Activated naive CD8-positive, alpha-beta T cell treated with anti-CD3 and anti-CD28 coated beads for 36 hours (primary cell): ENCODE measurements at places on chromosomes 11 and 22.

GRCh38 chr11:70112017-70112434, 33.9 kb downstream of the ANO1 start:
- DNase-seq = no peak

- DNase-seq = no peak
Measured at GRCh38 chr11:100639140-100639539, 47.9 kb upstream of the ARHGAP42 start.

- no peak for DNase-seq
Measured at GRCh38 chr11:25925359-25925758, 406.6 kb upstream of the ANO3 start.

- no peak for DNase-seq
Measured at GRCh38 chr11:30258679-30259078, 27.9 kb downstream of the FSHB start.

GRCh38 chr11:84390441-84391078, 1104.4 kb upstream of the CCDC90B start:
- DNase-seq = no peak

DNA sequence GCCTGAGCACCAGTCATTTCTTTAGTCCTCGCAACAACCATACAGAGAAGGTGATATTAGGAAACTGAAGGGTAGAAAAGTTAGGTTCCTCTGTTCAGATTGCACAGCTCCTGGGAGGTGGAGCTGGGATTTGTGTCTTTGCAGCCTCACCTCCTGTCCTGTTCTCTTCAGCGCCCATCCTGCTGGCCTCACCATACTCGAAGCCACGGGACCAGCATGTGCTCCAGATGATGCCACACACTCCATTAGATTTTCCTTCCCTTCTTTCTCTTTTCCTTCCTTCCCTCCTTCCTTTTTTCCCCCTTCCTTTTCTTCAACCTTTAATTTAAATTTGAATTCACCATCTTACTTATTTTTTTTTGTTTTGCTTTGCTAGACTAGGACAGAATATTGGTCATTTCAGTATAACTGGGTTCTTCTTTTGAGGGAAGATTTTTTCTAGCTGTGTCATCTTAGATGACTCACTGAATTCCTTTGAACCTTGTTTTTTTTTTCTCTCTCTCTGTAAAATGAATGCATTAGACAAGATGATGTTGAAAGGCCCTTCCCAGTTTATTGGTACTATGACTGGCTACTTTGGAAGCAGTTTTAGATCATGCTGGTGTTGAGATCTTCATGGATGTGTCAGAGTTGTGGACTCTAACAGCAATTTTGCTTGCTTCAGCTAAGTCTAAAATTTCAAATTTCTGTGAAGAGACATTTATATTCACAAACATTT, 662.5 kb upstream of the TENM4 start:
- no peak for DNase-seq

GRCh38 chr11:2122222-2122906, 16.8 kb downstream of the IGF2 start:
- no peak for DNase-seq

DNA sequence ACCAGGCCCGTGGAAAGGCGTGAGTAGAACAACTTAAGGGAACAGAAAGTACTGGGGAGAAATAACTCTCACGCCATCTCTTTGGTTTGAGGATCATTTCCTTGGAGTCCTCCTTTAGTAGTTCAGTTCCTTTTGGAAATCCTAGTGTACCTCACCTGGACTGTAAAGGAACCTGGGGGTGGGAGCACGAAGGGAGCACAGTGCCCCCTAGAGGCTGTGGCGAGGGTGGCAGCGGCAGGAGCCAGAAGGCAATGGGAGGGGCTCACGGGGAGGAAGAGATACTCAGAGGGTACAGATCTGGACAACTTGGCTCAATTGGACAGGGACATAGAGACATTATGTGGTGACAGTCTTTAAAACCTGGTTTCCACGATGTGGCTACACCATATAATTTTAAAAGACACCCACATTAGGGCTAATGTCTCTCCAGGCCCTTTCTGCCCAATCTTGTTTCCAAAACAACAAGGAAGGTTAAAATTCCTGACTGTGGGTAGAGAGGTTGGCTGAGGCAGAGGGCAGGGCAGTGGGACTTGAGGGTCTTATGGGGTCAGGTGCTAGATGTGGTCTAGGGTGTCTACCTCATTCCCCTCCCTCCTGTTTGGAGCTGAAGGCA, 87.0 kb downstream of the CSNK2A3 start:
- DNase-seq = peak; percentile 50

DNA sequence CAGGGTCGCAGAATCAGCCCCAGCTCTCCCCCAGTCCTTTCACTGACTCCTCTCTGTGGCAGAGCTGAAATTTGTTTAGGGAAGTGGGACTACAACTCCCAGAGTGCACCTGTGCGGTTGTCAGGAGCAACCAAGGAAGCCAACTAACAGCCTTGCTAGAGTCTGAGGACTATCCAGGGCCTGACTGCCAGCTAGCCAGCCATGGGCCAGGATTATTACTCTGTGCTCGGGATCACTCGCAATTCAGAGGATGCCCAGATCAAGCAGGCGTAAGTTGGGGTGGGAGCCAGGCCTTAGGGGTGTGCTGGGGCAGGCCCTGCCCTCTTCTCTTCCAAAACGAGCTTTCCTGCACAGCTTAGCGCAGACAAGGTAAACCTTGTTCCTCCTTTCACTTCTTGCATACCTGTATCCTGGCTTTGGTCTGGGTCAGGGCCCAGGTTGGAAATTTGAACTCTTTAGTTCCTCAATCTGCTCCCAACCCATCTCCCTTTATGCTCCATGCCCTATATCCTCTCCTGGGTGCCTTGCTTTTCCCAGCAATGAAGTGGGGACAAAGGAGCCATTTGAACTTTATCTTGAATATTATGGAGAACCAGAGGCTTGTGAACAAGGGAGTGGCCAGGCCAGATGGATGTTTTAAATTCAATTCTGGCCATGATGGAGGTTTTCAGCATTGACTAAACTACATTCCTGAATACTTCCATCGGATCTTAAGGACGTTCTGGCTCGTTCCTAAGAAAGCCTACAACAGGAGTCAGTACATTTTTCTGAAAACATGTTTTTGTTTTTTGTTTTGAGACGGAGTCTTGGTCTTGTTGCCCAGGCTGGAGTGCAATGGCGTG, at the start of gene DNAJB13:
Gene DNAJB13 (plus strand): TSS at position 158 of the 842 bp plus-strand sequence. CDS start 44 bp downstream, at position 202.
- DNase-seq = no peak

DNA sequence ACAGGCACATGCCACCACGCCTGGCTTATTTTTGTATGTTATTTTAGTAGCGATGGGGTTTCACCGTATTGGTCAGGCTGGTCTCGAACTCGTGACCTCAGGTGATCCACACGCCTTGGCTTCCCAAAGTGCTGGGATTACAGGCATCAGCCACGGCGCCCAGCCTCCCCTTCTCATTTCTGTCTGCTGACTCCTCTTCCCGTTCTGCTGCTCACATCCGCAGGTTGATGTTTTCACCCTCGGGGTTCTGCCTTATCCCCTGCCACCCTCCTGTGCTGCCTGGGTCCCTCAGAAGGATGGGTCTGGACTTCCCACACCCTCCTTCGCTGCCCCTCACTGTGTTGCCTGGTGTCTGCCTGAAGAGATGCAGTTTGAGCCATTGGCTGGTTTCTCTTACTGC, 19.2 kb upstream of the VSIG10L2 start:
- no peak for DNase-seq

DNA sequence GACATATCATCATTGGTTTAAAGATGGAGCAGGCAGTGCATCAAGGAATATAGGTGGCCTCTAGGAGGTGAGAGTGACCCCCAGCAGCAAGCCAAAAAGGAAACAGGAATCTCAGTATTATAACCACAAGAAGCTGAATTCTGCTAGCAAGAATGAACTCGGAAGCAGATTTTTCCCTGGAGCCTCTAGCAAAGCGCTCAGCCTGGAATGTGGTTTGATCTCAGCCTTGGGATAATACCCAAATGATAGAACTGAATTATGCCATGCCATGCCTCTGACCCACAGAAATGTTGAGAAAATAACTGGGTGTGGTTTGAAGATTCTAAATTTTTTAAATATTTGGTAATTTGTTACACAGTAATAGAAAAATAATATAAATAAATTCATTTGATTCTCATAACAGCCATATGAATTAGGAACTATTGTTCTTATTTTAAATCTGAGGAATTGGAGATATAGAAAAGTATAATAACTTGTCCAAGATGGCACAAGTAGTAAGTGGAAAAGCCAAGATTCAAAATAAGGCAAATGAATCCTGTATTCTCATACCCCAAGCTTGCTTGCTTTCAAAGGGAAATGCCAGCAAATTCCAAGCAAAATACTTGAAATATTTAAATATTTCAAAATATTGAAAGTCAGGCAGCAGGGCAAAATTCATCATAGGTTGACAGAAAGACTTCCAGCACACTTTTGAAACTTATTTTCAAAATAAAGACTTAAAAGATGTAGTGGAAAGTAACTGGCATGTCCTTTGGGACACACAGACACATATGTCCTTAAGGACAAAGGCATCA, 567.4 kb downstream of the KCNA4 start:
- DNase-seq = no peak

DNA sequence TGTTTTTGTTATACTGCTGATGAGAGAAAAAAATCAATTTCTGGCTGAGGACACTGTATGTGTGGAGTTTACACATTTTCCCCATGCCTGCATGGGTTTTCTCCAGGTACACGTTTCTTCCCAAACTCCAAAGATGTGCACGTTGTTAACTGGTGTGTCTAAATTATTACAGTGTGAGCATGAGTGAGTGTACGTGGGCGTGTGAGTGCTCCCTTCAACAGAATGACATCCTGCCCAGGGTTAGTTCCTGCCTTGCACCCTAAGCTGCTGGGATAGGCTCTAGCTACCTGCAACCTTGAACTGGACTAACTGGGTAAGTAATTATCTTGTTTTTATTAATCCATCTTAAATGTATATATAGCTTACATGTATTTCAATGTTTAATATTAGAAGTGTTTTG, 5.5 kb downstream of the NPAT start:
- no peak for DNase-seq

GRCh38 chr22:34099278-34099677, 179.0 kb upstream of the LARGE1 start:
- no peak for DNase-seq

GRCh38 chr11:3859373-3859881, 4.0 kb downstream of the STIM1 start:
- DNase-seq = peak; percentile 45

DNA sequence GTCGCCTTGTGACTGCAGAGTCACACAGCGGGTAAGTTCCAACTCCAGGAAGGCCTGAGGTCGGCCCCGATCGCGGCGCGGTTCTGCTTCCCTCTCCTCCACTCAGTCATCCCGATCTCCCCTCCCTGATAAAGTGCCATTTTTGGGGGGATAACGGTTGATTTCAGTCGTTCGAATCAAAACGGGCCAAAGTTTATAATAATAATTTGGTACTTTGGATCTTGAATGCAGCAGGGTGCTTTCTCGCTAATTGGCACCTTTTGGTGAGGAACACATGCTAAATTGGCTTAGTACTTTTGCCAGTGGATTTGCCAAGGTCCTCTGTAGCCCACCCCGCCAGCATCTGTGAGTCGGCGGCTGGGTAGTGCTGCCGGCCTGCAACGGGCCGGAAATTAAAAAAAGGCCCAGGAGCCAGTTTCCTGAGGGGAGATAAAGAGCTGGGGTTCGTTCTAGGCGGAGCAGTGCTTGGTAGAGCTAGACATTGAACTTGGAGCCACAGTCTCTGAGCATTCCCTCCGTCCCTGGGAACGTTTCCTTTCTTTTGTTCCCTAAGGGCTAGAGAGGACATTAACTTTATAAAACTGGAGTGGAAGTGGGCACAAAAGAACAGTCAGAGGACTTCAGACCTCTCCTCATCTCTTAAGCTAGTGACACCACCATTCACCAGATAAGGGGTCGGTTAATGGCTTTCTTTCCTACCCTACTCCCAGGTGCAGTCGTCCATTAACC, 997 bp downstream of the UBE2L3 start:
- DNase-seq = peak; percentile 36

DNA sequence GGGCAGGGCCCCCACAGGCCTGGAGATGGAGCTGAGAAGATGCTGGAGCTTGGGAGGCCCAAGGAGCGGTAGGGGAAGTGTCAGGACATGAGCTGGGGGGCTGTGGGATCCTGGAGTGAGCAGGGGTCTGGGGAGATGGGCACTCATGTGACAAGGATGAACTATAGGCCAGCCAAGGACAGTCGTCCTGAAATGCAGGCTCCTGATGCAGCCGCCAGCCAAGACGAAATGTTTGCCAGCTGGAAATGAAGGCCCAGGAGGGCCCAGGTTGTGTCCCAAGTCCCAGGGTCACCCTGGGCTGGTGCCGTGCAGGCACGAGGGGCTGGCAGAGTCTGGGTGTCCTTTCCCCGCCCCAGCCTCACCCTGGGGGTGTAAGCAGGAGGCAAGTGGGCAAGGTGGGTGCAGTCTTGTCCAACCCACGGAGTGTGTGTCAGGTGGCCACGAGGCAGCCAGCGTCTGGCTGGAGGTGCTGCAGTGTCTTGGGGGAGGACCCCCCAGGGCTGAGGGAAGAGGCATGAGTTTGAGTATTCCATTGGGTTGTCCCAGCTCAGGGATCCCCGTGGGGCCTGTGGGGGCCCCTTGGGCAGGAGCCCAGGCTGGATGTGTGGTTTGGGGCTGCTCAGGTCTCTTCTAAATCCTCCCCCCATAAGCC, 21.4 kb downstream of the MRGPRG start:
- no peak for DNase-seq

DNA sequence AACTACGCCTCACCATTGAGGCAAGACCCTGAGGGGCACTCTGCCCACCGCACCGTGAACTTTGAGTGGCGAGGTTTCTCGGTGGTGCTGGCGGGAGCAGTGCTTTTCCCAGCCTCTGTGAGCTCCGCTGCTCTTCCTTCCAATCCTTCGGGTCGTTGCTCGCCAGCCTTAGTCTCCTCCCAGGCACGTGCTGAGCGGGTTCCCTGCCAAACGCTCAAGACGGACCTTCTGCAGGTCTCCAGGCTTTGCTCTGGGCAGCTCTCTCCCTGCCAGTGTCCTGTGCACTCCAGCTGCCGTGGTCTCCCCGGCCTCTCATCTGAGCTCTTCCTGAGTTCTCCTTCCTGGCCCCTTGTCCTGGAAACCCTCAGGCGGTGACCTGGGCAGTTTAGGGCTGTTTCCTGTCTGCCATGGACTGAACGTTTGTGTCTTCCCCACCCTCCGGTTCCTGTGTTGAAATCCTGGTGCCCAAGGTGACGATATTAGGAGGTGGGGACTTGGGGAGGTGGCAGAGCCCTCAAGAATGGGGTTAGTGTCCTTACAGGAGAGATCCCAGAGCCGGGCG, 11.2 kb upstream of the MUC6 start:
- no peak for DNase-seq

DNA sequence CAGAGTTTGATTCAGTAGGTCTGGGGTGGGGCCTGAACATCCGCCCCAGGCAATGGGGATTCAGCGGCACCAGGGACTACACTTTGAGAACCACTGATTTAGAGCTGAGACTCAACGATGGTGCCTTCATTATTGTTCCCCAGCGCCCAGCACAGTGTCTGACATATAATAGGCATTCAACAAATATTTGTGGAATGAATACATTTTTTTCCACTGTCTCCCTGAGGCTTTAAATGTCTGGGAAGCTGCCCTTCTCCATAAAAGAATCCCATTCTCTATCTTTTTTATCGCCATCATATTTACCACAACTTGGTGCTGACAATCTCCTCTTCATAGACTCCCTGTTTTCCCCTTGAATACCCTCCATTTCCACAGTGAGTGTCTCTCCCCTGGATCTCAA, 23.6 kb upstream of the LMO2 start:
- DNase-seq = no peak
